ENCODE measurements at places on chromosomes 4 and X.

GRCh38 chrX:150719621-150720020, 26.4 kb downstream of the MTMR1 start:
- ATAC-seq = no peak
- H3K27ac ChIP-seq = no peak overlapping the region
- H3K27me3 ChIP-seq = no peaks in the 10 kb centered on the region

DNA sequence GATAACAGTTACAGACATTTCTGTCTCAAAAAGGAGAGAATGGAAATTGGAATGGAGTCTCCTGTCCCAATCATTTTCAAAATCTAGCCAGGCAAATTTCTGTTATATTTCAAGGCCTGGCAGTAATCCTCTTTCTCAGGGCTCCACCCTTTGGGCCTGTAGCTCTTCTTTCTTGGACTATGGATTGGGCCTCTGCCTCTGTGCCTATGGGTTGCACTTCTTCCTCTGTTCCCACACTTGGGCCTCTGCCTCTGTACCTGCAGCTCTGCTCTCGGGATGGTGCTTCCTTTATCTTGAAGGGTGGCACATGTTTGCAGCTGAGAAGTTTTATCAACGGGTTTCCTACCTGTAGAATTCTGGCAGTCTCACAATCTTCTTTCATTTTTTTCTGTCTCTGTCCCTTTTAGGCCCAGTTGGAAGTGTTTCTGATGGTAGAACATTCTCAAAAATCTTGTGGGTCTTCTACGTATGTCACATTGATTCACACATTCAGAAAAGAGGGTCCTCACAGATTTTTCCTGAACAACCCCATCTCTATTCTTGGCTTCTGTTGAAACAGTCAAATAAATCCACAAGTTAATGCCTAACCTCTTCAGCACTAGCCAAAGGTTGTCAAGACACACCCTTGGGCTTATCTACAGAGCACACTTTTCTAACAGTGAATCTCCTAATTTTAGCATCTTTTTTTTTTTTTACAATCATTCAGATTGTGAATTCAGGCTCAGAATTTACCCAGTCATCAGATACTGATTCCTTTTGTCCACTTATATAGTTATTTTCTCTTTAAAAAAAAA, 719.0 kb downstream of the RPA4 start:
- H3K4me3 ChIP-seq = no peak overlapping the region
- peaks cover 6% of the 10 kb centered on the region for H3K4me1 ChIP-seq
- no peak for ATAC-seq

DNA sequence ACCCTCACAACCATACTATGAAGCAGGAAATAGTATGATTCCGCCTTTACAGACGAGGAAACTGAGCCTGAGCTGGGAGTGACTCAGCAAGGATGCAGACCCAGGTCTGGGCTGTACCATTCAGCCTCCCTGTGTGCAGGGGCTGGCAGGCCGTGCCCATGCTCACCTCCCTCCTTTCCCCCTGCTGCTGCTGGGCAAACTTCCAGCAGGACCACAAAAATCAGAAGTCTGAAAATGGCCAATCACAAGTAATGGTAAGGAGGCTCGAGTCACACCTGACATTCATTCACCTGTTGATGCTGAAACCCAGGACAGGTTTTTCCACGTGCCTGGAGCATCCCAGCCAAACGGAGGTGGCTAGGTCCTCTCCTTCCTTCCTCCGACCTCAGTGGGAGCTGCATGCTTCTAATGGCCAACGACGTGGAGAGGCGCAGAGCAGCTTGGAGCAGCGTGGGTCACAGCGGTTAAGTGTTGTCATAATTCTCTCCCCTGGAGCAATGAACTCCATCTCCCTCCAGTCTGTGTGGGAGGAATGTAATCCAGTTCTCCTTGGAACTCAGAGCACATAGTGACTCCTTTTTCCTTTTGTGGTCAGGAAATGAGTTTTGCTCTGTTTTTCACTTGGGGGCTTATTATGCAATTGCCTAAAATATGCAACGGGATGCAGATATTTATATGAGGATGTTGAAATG, 371.7 kb downstream of the BCOR start:
- no peak for ATAC-seq
- peaks cover 4% of the 10 kb centered on the region for H3K4me1 ChIP-seq
- H3K36me3 ChIP-seq = no peaks in the 10 kb centered on the region
- no peak overlapping the region for H3K4me3 ChIP-seq
- H3K27ac ChIP-seq = no peak overlapping the region
- no peaks in the 10 kb centered on the region for H3K27me3 ChIP-seq

- peaks cover 4% of the 10 kb centered on the region for H3K27me3 ChIP-seq
- ATAC-seq = no peak
- no peak overlapping the region for H3K4me3 ChIP-seq
Measured at GRCh38 chrX:13891377-13892140, 74.7 kb upstream of the GPM6B start.

GRCh38 chr4:123327846-123328429, 68.7 kb upstream of the SPRY1 start:
- H3K27me3 ChIP-seq = no peaks in the 10 kb centered on the region
- no peaks in the 10 kb centered on the region for H3K36me3 ChIP-seq
- H3K27ac ChIP-seq = no peak overlapping the region

DNA sequence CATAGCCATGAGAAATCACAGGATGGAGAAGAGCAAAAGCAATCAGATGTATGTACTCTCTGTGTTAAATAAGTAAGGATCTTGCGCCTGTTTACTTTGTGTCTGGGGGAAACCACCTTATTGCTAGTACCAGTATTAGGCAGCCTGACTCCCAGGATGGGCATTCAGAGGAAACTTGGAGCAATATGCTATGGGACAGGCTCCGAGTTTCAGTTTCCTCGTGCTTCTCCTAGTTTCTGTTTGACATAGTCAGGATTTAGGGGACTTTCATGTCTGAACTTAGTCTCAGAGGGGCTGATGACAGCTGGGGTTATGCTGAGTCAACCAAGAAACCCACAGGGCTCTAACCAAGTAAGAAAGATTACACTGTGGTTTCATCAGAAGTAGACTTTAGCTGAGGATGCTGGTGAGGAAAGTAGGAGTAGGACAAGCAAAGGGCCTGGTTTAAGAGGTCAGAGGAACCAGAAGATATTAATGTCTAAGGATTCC, 13.5 kb downstream of the NSUN7 start:
- no peaks in the 10 kb centered on the region for H3K36me3 ChIP-seq
- peak overlapping the region; percentile 34 for H3K27ac ChIP-seq

- H3K4me3 ChIP-seq = no peak overlapping the region
- H3K4me1 ChIP-seq = no peaks in the 10 kb centered on the region
- H3K27ac ChIP-seq = no peak overlapping the region
Measured at GRCh38 chrX:132612821-132613564, 124.2 kb upstream of the MBNL3 start.

Measured in activated T-helper 17 cell treated with anti-CD3 and anti-CD28 coated beads, Interleukin-2, amount 50 U/mL, for 72 hours (primary cell).